ENCODE measurements at places on chromosomes 6 and 20. TPM values are rescaled to one million over a fixed set of nuclear protein-coding genes. Genes with fewer than 3 reads are reported as not detected.

- H3K36me3 ChIP-seq: peaks cover 4% of the 10 kb centered on the region
- peaks cover 5% of the 10 kb centered on the region for H3K4me1 ChIP-seq
- no peak overlapping the region for H3K27ac ChIP-seq
- DNase-seq: no peak
- peaks cover 7% of the 10 kb centered on the region for H3K27me3 ChIP-seq
These were observed 120.6 kb upstream of the TMEM181 start for GRCh38 chr6:158439255-158439654.

- no peaks in the 10 kb centered on the region for H3K36me3 ChIP-seq
- DNase-seq: no peak
- no peaks in the 10 kb centered on the region for H3K4me1 ChIP-seq
- peaks cover 5% of the 10 kb centered on the region for H3K27me3 ChIP-seq
- peak overlapping the region; percentile 88 for H3K4me3 ChIP-seq
- H3K27ac ChIP-seq: peak overlapping the region; percentile 68
These were observed 338 bp downstream of the E2F3 start for GRCh38 chr6:20402092-20402341.

DNA sequence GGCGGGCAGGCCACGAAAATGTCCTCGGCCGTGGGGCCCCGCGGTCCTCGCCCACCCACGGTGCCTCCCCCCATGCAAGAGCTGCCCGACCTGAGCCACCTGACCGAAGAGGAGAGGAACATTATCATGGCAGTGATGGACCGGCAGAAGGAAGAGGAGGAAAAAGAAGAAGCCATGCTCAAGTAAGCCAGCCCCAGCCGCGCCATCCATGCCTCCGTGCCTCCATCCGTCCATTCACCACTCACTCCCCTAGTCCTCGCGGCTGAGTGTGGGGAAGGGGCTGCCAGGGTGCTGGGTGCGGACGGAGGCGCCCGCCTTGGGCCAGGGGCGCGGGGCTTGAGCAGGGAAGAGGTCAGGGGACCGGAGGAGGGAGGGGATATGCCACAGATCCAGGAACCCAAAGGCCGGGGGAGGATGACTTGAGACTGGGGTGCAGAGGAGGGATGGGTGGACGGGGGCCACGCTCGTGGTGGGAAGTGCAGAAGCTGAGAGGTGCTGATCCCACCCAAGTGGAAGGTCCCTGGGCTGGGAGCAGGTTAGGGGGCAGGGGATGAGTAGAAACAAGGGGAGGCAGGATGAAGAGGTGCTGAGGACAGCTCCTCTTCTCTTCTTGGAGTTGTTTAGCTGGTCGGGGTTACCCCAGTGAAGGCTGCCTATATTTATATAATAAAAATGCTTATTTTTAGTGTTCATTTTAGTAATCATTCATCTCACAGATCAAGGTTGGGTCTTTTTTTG is 825 bp downstream of the RIMS1 start:
- H3K4me1 ChIP-seq: peaks cover 11% of the 10 kb centered on the region
- peak overlapping the region; percentile 89 for H3K27ac ChIP-seq

DNA sequence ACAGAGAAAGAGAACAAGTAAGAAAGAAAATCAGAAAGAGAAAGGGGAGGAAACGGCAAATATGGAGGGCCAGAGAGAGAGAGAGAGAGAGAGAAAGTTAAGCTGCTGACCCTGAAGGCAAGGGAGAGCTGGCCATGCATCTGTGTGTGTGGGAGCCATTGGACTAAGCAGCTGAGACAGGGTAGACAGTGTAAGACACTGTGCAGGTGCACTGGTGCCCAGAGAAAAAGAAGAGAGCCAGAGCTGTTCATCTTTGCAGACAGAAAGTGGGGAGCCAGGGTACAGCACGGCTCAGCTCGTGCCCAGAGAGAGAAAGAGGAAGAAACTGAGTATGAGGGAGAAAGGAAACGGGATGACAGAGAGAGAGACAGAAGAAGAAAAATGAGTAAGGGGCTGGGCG is 24.2 kb upstream of the ZNF318 start:
- H3K4me1 ChIP-seq: peaks cover 29% of the 10 kb centered on the region
- no peak for DNase-seq
- H3K27ac ChIP-seq: no peak overlapping the region
- peaks cover 9% of the 10 kb centered on the region for H3K27me3 ChIP-seq
- no peaks in the 10 kb centered on the region for H3K36me3 ChIP-seq
- no peak overlapping the region for H3K4me3 ChIP-seq

- peaks cover 4% of the 10 kb centered on the region for H3K4me1 ChIP-seq
- H3K4me3 ChIP-seq: no peak overlapping the region
- no peak overlapping the region for H3K27ac ChIP-seq
- H3K27me3 ChIP-seq: no peaks in the 10 kb centered on the region
These were observed 4.5 kb upstream of the SYS1 start for GRCh38 chr20:45358282-45359068.

- no peak overlapping the region for H3K4me3 ChIP-seq
- H3K4me1 ChIP-seq: no peaks in the 10 kb centered on the region
- no peak for DNase-seq
- H3K36me3 ChIP-seq: peaks cover 4% of the 10 kb centered on the region
- H3K27me3 ChIP-seq: no peaks in the 10 kb centered on the region
These were observed 375.4 kb upstream of the RSPO3 start for GRCh38 chr6:126743076-126743475.

The DUSP15 gene
- 19.3 TPM for total RNA-seq

The C6orf89 gene
- 57.0 TPM for total RNA-seq

The ROS1 gene
- total RNA-seq: not detected
